ENCODE measurements at places on chromosomes 12 and 14.

DNA sequence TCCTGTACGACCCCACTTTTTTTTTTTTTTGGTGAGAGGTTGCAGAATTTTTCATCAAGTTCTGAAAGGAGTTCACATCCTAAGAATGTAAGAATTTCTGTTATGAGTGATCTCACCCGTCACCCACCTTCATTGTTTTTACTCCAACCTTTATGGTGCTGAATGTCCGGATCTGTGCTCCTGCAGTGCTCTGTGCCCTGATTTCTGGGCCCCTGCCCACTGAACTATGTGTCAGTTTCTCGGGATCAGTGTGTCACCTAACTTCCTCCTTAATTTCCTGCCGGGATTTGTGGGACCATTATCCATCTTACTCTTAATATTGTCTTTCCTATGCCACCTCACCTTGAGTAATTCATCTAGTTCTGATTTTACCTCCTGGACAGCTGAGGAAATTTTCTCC lies 11.6 kb downstream of the RASSF8 start:
- no peak overlapping the region for H3K4me3 ChIP-seq
- H3K27ac ChIP-seq = no peak overlapping the region
- peaks cover 31% of the 10 kb centered on the region for H3K4me1 ChIP-seq
- H3K27me3 ChIP-seq = no peaks in the 10 kb centered on the region
- no peak for DNase-seq
- H3K36me3 ChIP-seq = no peaks in the 10 kb centered on the region

- H3K27ac ChIP-seq = no peak overlapping the region
- no peak for DNase-seq
- no peaks in the 10 kb centered on the region for H3K4me1 ChIP-seq
- no peaks in the 10 kb centered on the region for H3K36me3 ChIP-seq
- H3K27me3 ChIP-seq = peaks cover 34% of the 10 kb centered on the region
Observed at GRCh38 chr12:3380200-3381043, 110.6 kb upstream of the PRMT8 start.

- DNase-seq = no peak
- peaks cover 32% of the 10 kb centered on the region for H3K4me1 ChIP-seq
- no peak overlapping the region for H3K27ac ChIP-seq
- no peaks in the 10 kb centered on the region for H3K27me3 ChIP-seq
Observed at GRCh38 chr14:68015356-68016254, 196.0 kb downstream of the RAD51B start.

- H3K27ac ChIP-seq = no peak overlapping the region
- DNase-seq = no peak
- peaks cover 36% of the 10 kb centered on the region for H3K4me1 ChIP-seq
- no peaks in the 10 kb centered on the region for H3K27me3 ChIP-seq
Observed at GRCh38 chr12:42789808-42790760, 200.5 kb upstream of the PRICKLE1 start.

- peak overlapping the region; percentile 70 for H3K4me3 ChIP-seq
- H3K27ac ChIP-seq = no peak overlapping the region
- no peaks in the 10 kb centered on the region for H3K27me3 ChIP-seq
- H3K4me1 ChIP-seq = peaks cover 37% of the 10 kb centered on the region
Observed at GRCh38 chr12:57755454-57756372, 810 bp downstream of the MARCHF9 start.

GRCh38 chr12:20232931-20233675 lies 135.2 kb upstream of the PDE3A start:
- peaks cover 5% of the 10 kb centered on the region for H3K36me3 ChIP-seq
- H3K4me1 ChIP-seq = no peaks in the 10 kb centered on the region
- H3K27ac ChIP-seq = no peak overlapping the region
- no peaks in the 10 kb centered on the region for H3K27me3 ChIP-seq

DNA sequence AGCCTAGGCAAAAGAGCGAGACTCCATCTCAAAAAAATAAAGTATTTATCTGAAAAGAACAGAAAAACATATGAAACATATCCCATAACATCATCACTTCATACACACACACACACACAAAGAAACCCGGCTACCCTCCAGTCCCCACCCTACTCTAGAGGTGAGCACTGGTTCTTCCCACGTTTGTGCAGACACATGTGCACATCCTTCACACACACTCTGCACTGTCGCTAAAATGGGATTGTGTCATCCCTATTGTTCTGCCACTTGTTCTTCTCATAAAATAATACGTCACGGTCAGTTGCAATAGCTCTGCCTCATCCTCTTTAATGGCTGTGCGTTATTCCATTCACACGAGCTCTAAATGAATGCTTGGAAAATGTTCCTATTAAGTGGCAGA lies 85.9 kb upstream of the ANO2 start:
- no peaks in the 10 kb centered on the region for H3K4me1 ChIP-seq
- H3K27ac ChIP-seq = no peak overlapping the region
- peaks cover 4% of the 10 kb centered on the region for H3K27me3 ChIP-seq
- DNase-seq = no peak

GRCh38 chr14:97328743-97329142 lies 531.6 kb downstream of the VRK1 start:
- no peak for DNase-seq
- no peaks in the 10 kb centered on the region for H3K36me3 ChIP-seq
- H3K4me1 ChIP-seq = no peaks in the 10 kb centered on the region
- no peak overlapping the region for H3K4me3 ChIP-seq

- H3K4me3 ChIP-seq = no peak overlapping the region
- peaks cover 5% of the 10 kb centered on the region for H3K36me3 ChIP-seq
- peak overlapping the region; percentile 90 for H3K27ac ChIP-seq
- peaks cover 22% of the 10 kb centered on the region for H3K4me1 ChIP-seq
- no peak for DNase-seq
- no peaks in the 10 kb centered on the region for H3K27me3 ChIP-seq
Observed at GRCh38 chr12:121719926-121720414, 7.4 kb downstream of the TMEM120B start.

DNA sequence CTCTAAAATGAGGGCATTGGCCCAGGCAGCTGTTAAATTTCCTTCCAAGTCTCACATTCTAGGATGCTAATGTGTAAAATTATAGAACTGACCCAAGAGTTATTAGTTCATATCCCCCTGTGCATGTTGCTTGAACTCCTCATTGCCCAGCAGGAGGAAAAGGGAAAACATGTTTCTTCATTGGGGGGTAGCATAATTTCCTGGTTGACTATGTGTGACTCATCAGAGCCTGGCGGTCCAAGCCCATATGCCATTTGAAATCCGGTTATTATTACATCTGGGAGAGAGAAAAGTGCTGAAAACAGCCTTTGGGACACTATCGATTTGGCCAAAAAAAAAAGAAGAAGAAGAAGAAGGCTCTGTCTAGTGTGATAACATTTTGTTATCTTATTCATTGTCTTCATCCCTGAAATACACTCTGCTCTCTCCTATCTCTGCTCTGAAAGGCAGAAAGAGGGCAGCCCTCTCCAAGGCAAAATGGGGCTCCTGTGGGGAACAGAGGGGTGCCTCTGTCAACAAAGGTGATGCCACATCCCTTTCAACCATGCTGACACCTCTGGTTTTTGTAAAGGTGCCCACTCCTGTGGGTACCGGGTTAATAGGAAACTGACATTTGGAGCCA lies 114.2 kb downstream of the DAD1 start:
- H3K4me3 ChIP-seq = no peak overlapping the region
- no peaks in the 10 kb centered on the region for H3K27me3 ChIP-seq
- DNase-seq = no peak
- peaks cover 75% of the 10 kb centered on the region for H3K4me1 ChIP-seq
- no peaks in the 10 kb centered on the region for H3K36me3 ChIP-seq
- no peak overlapping the region for H3K27ac ChIP-seq

GRCh38 chr14:79602045-79602444 lies 609.3 kb downstream of the DIO2 start:
- no peak for DNase-seq
- H3K4me3 ChIP-seq = no peak overlapping the region
- no peaks in the 10 kb centered on the region for H3K36me3 ChIP-seq
- H3K27ac ChIP-seq = no peak overlapping the region

GRCh38 chr12:130525384-130526172 lies 187.9 kb downstream of the PIWIL1 start:
- DNase-seq = no peak
- no peak overlapping the region for H3K27ac ChIP-seq
- no peaks in the 10 kb centered on the region for H3K4me1 ChIP-seq

DNA sequence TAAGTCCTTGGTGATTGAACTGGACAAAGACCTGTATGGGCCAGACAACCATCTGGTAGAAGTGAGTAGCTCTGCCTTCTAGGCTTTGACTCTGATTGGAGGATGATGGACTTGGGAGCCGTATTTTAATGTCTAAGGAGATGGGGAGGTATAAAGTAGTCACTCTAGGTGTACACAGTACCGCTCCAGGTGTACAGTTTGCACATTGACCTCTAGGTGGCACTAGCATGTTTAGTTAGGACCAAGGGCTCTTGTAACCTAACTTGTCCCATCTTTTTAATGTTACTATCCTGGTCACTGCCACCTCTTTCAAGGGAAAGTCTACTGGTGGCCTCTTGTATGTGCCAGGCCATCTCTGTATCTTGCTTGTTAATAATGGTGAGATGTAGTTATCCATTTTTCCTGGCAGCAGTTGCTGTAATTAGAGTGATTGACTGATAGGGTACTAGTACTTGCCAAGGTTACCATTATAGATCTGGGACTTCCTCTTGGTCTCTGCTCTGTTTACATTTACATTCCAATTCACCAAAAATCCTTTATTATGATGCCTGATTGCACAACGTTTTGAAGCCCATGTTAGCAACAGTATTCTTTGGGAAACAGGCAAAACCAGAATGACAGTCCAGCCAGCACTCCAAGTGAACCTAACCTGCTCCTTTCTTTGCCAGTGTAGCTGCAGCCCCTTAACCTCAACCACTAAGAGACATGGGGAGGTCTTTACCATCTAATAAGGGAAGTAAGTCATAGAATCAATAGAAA lies 3.6 kb downstream of the SMARCD1 start:
- H3K27ac ChIP-seq = peak overlapping the region; percentile 90
- H3K4me1 ChIP-seq = peaks cover 42% of the 10 kb centered on the region
- H3K36me3 ChIP-seq = peaks cover 29% of the 10 kb centered on the region
- H3K27me3 ChIP-seq = no peaks in the 10 kb centered on the region
- no peak for DNase-seq

- DNase-seq = no peak
- peaks cover 2% of the 10 kb centered on the region for H3K36me3 ChIP-seq
- H3K27ac ChIP-seq = peak overlapping the region; percentile 42
- H3K4me1 ChIP-seq = peaks cover 58% of the 10 kb centered on the region
- no peaks in the 10 kb centered on the region for H3K27me3 ChIP-seq
- no peak overlapping the region for H3K4me3 ChIP-seq
Observed at GRCh38 chr14:68586896-68587751, 205.7 kb downstream of the ZFP36L1 start.

GRCh38 chr12:115405471-115405860 lies 721.5 kb upstream of the TBX3 start:
- peaks cover 18% of the 10 kb centered on the region for H3K4me1 ChIP-seq
- peaks cover 1% of the 10 kb centered on the region for H3K36me3 ChIP-seq

All from chondrocyte (in vitro differentiated cells).